Activated CD4-positive, alpha-beta T cell treated with anti-CD3 and anti-CD28 coated beads, Interleukin-2, amount 50 U/mL, for 4 hours (primary cell): ENCODE measurements at places on chromosomes 12 and 14.

DNA sequence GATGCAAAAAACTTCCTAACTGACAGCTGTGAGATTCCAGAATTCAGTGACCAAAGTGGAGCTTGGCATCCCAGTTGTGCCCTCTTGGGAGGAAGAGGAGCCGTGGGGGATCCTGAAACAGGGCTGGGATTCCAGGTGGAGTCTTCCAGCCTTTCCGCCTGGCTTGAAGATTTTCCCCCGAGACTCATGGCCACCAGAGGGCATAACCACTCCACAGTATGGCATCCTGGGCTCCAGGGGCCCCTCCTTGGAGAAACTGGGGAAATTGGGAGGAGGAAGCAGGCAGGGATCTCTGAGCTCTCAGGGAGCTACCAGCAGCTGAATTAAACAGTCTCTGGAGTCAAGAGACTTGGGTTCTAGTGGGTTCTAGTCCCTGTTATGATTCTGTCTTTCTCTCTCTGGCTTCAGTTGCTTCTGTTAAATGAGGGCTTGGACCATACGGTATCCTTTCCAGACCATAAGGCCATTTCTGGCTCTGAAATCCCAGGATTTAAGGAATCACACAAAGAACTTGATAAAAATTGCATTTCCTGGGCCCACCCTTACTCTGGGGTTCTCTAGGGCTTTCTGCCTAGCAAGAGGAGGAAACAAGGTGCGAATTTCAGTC is 2.6 kb upstream of the TAMALIN start:
- DNase-seq, result no peak

- DNase-seq, result no peak
Measured at GRCh38 chr12:11832093-11832492, 182.6 kb downstream of the ETV6 start.

GRCh38 chr12:107328442-107329133 is 235.2 kb upstream of the CRY1 start:
- DNase-seq, result no peak

DNA sequence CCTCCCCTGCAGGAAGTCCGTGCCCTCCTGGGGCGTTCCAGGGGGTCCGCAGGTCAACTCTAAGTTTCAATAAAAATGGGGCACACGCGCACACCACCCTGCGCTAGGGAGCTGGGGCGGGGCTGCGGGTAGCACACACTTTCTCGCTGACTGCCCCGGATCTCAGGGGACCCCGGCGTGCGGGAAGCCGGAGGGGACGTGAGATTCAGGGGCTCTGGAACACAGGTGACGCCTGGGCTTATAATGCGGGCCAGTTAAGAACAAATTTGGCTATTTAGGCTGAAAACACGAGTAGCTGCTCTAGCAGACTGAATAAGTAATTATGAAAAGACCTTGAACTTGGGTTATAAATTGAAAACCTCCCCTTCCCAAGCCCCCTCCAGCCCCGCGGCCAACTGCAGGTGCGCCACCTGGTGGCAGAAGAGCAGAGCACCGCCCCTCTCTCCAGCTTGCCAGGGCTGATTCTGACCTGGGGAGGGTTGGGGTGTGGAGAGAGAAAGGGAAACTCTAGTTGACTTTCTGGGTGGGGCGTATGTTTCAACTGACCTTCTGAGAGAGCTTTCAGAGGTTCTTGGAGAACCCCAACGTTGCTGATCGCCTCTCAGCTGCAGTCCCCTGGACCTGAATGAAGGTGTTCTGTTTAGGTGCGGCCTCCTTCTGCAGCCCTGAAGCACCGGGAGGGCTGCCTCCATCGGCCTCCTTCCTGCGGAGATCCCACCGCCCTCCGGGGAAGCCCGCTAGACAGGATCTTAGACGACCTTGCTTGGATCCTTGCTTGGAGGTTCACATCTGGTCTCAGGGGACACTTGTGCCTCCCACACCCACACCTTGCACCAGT is 118.4 kb upstream of the EVL start:
- peak; percentile 28 for DNase-seq

- DNase-seq, result no peak
Measured at GRCh38 chr14:100306998-100307765, 938 bp upstream of the SLC25A29 start.

GRCh38 chr14:68634332-68634731 is 158.5 kb downstream of the ZFP36L1 start:
- DNase-seq, result no peak

GRCh38 chr12:57469296-57470164 is 9.9 kb downstream of the GLI1 start:
- no peak for DNase-seq

DNA sequence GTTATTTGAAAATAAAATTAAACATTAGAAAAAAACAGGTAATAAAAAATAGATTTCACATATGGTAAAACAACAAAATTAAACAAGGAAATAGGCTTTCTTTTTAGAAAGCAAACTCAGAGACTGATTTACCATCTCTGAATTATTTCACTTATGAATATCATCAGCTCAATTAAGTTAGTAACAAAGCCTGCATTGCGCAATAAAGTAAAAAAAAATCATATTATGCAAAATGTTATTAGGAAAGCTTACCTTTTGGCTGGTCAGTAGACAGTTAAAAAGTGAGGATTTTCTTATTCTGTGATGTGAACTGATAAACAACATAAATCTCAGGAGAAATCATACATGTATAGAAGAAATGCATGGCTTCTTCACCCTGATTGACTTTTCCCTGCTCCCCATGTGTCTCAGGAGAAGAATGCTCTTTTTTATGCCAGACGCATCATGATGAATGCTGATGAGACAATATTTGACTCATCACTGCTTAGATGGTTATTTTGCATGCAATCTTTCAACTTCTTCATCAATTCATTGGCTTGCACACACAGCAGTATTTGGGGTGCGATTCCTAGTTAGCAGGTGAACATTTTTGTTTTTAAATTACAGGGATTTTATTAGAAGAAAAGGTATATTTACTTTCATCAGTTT is 124.5 kb upstream of the USP15 start:
- DNase-seq, result no peak

GRCh38 chr14:64649383-64649998 is 54.7 kb upstream of the PLEKHG3 start:
- DNase-seq, result no peak

DNA sequence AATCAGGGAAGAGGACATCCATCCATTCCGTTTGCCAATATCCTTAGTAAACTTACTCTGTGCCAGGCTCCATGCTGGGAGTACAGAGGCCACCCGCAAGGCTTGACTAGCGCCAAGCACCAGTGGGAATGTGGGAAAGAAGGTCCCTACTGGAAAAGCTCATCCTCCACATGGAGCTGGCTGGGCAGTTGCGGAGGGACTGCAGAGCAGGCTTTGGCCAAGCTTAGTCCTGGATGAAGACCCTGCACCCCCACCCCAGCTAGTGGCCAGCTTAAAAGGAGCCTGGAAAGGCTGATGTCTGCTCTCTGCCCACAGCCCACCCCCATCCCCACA is 22.4 kb upstream of the EIF2B2 start:
- DNase-seq, result no peak

DNA sequence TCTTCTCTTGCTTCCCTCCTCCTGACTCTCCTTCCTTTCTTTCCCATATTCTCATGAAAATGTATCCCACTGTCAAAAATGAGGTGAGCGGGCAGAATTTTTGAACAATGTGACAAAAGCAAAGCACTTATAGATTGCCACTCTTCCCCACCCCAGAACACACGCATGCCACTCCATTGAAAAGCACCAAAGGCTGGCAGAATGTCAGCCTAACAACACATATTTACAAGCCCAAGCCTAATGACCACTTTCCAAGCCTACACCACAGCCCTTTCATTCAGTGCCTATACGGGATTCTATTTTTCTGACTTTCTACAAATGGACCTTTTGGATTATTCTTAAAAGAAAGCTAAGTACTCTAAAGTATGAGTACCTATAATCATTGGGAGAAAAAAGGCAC is 62.9 kb upstream of the METAP2 start:
- DNase-seq, result no peak

GRCh38 chr14:103499709-103500108 is 22.9 kb downstream of the CKB start:
- DNase-seq, result no peak

DNA sequence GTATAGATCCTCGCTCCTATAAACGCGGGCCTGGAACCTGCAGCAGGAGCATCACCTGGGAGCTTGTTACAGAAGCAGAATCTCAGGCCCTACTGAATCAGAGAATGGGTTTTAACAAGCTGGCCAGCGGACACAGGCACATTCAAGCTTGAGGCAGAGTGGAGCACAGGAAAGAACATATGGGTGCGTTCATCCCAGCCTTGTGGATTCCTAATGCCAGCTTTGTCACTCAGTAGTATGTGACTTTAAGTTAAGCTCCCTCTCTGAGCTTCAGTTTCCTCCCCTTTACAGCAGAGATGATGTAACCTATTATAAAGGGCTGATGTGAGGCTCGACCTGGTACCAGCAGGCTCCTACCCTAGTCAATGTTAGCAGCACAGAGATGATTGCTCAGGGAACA is 204.9 kb downstream of the ZFP36L1 start:
- no peak for DNase-seq

DNA sequence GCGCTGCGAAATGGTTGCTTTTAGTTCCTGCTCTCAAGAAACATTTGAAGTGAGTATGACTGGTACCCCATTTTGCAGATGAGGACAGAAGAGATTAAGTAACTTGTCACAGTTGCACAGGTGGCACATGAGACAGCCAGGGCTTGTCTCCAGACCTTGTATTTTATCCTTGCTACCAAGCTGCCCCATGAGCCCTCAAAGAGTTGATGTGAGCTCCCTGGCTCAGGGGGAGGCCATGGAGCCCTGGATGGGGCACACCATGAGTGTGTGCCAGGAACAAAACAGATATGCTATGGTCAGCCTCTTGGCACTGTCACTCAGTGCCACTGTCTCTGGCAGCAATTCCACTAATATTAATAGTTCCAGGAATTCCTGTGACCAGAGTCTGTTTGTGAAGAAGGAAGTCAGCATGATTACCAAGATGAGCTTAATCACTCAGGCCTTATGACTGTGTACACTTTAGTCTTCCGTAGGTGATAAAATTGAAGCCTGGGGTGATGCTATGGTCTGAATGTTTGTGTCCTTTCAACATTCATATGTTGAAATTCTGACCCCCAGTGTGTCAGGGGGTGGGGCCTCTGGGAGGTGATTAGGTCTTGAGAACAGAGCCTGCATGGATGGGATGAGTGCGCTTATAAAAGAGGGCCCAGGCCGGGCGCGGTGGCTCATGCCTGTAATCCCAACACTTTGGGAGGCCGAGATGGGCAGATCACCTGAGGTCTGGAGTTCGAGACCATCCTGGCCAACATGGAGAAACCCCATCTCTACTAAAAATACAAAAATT is 806.8 kb downstream of the AACS start:
- no peak for DNase-seq

- DNase-seq, result no peak
Measured at GRCh38 chr12:106519607-106520021, 63.2 kb upstream of the RFX4 start.

DNA sequence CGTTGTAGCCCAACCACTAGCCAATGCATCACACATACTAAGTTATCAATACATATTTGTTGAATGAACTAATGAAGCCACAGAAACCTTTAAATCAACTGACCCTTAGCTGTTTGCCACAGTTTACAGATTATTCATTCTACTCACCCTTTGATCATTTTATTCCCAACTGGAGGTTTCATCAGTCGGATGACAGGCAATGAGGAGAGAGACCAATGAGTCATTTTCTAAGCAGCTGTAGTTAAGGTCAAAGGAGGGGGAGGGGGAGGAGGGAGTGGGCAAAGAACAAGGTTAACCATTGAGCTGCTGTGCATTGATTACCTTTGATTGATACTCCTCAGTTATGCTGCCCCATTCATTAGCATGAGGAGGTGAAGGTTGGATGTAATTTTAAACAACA is 469.5 kb downstream of the VRK1 start:
- DNase-seq, result no peak

DNA sequence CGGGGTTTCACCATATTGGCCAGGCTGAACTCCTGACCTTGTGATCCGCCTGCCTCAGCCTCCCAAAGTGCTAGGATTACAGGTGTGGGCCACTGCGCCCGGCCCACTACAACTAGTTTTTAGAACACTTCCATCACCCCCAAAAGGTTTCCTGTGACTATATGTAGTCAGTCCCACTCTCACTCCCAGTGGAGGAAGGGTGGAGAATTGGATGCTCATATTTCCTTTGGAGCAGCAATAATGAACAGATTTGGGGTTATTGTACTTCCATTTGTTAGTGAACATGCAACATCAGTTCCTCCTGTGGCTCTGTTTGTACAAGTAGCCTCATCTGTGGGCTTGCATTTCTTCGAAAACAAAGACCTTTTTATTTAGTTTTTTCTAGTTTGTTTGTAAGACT is 35.8 kb downstream of the RAP1B start:
- DNase-seq, result no peak

GRCh38 chr12:29041621-29042020 is 107.5 kb upstream of the FAR2 start:
- DNase-seq, result no peak
